ENCODE measurements at places on chromosomes 3 and 15.

DNA sequence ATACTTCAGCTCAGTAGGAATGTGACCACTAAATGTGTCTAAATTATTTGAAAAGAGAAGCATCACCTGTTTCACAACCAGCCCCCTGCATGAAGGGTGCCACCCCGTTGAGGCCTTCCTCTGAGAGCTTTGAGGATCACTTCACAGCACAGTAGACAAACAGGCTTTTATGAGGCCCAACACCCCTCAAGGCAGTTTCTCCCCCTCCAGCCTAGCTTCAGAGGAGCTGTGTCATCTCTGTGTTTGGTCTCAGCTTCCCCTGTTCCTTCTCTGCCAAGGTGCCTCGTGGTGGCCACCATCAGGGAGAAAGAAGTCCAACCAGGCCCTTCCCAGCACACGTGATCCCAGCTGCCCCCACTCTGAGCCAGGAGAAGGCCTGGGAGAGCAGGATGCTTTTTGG lies 21.6 kb upstream of the DUSP7 start:
- no peak for DNase-seq

GRCh38 chr3:28292622-28293021 lies 51.2 kb downstream of the CMC1 start:
- no peak for DNase-seq

GRCh38 chr3:110504901-110505300 lies 566.7 kb upstream of the NECTIN3 start:
- no peak for DNase-seq

DNA sequence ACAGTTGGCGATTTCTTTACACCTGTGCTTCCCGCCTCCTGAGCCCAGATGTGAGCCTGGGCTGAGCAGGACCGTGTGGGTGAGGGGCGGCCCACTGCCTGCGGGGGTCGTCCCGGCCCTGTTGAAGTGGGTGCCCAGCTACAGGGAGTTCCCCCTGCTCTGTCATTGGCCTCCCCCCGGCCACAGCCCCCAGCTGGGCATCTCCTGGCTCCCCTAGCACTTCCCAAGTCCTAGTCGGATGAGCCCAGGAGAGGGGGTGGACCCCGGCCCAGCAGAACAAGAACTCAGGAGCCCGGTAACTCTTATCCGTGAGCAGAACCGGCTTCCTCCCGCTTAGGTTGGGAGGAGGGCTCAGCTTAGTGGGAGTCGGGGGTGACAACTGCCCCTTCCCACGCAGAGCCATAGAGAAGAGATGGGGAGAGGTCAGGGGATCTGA lies 757 bp downstream of the PAQR5 start:
- no peak for DNase-seq

- no peak for DNase-seq
Measured at GRCh38 chr3:175932586-175932985, 1073.5 kb downstream of the NAALADL2 start.

- no peak for DNase-seq
Measured at GRCh38 chr15:64574301-64575017, 114.1 kb downstream of the ZNF609 start.

DNA sequence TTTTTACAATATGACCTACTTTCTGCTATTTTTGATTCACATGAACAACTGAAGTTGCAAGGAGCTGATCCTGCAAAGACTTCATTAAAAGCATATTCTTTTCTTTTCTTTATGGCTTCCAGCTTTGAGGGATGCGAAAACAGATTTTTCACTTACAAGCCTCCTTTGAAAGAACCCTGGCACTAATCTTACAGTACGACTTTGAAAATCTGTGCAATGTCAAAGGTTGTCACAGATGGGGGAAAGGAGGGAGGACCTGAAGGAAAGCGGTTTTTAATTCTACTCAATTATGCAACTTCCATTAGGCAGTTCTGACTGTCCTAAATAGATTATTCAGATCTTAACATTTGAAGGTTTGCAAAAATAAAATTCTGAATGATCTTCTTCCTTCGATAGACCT lies 130.5 kb downstream of the TNIK start:
- DNase-seq, result no peak

GRCh38 chr15:39946862-39947261 lies 12.9 kb downstream of the EIF2AK4 start:
- DNase-seq, result no peak

DNA sequence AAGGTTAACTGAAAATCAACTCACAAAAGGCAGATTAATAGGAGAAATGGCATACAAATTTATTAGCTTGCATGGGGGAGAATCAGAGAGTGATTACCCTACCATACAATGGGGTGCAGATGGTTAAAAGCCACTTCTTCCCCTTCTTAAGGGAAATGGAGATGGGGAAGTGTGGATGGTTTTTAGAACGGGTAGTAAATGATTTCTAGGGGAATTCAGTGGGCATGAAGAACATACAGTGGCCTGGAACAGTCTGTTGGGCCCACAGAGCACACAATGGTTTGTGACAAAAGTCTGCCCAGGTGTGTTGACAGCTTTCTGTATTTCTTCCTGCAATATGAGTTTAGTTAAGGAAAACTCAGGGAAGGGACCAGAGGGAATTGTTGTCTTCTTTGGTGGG lies 61.0 kb downstream of the C3orf80 start:
- no peak for DNase-seq

GRCh38 chr3:58537412-58538301 lies 667 bp upstream of the ACOX2 start:
- no peak for DNase-seq

DNA sequence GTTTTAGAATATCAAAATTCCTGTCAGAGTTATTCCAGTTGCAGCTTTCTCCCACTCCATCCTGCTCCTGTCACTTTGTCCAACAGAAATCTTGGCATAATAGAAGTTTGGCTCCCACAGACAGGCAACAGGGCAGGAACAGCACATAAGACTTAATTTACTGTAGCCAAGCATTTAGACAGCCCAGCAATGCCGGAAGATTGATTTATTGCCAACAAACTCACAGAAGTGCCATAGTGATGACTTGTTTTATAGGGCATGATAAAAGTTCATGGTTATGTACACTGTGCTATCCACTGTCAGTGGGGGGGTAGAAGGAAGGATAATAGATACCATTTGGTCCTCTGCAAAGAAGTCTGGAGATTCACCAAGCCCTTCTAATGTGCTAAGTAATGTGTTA lies 98.3 kb upstream of the CBLB start:
- no peak for DNase-seq

DNA sequence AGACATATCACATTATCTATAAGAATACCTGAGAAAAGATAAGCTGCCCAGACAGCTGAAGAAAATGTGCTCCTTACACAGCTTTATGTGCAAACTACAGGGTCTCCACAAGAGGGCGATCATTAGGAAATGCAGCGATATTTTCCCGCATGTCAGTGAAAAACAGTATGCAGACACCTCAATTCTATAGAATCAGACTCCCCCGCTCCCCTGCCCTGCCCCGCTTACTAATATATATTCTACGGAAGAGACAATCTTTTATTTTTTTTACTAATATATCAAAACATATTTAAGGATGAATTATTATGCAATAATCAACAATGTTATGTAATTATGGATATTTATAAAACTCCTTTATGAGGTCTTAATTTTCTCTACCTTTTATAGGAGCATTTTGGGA lies 681.3 kb downstream of the ROBO1 start:
- peak; percentile 50 for DNase-seq

GRCh38 chr3:132417695-132418411 lies 551 bp downstream of the DNAJC13 start:
- no peak for DNase-seq

DNA sequence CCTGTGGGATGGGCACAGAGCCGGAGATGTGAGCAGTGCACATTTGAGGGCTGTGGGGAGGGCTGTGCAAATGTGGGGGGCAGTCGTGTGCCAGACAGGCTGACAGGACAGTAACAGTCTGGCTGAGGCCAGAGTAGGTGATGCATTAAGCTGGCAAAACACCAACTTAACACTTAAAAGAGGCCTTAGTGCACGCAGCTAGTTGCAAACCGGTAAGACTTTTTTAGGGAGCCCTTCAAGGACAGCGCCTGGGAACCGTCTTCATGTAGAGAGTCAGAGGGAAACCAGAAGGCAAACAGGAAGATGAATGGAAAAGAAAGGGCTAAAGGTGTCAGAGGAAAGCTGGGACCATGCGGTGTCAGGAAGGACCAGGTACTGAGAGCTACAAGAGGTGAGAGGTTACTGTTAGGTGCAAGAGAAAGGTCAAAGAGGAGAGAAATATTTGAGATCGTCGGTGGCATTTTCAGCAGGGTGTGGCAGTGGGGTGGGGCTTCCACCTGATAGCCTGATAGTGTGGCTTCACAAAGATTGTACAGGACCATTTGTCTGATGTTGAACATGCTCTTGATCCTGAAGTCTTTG lies 30.0 kb upstream of the CHD2 start:
- no peak for DNase-seq

DNA sequence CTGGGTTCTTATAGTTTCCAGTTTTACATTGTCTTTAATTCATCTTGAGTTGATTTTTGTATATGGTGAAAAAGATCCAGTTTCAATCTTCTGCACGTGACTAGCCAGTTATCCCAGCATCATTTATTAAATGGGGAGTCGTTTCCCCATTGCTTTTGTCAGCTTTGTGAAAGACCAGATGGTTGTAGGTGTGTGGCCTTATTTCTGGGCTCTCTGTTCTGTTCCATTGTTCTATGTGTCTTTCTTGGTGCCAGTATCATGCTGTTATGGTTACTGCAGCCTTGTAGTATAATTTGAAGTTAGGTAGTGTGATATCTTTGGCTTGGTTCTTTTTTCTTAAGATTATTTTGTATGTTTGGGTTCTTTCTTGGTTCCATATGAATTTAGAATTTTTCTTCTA lies 432.2 kb downstream of the UNC13C start:
- no peak for DNase-seq
